Hematopoietic multipotent progenitor cell treated with erythropoietin and hydrocortisone succinate and interleukin-3 and kit ligand, for 4 days (in vitro differentiated cells): ENCODE measurements at places on chromosomes 12 and 14.

GRCh38 chr14:104438166-104438887 is 141.2 kb upstream of the C14orf180 start:
- no peak for DNase-seq

DNA sequence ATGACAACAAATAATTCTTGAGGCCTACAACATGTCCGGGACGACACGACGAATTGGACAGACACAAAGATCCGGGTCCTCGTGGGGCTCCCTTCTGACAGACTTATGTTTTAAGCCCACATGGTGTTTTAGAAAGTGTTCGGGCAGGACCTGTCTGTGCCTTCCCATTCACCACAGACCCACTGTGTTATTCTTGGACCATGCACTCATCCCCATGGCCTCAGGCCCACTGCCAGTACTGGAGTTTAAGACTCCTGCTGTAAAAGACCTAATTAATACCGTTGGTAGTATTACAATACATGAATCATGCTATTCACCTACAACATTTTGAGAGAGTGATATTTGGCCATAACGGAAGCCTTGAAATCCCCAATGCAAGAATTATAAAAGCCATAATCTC is 20.0 kb downstream of the SLC15A4 start:
- no peak for DNase-seq

GRCh38 chr14:105926373-105927095 is 400.2 kb downstream of the TMEM121 start:
- DNase-seq, result peak; percentile 30

- DNase-seq, result peak; percentile 79
These were observed 448.4 kb downstream of the MDGA2 start for GRCh38 chr14:47226877-47227520.

- peak; percentile 45 for DNase-seq
These were observed 146.3 kb downstream of the CAND1 start for GRCh38 chr12:67415473-67415872.

DNA sequence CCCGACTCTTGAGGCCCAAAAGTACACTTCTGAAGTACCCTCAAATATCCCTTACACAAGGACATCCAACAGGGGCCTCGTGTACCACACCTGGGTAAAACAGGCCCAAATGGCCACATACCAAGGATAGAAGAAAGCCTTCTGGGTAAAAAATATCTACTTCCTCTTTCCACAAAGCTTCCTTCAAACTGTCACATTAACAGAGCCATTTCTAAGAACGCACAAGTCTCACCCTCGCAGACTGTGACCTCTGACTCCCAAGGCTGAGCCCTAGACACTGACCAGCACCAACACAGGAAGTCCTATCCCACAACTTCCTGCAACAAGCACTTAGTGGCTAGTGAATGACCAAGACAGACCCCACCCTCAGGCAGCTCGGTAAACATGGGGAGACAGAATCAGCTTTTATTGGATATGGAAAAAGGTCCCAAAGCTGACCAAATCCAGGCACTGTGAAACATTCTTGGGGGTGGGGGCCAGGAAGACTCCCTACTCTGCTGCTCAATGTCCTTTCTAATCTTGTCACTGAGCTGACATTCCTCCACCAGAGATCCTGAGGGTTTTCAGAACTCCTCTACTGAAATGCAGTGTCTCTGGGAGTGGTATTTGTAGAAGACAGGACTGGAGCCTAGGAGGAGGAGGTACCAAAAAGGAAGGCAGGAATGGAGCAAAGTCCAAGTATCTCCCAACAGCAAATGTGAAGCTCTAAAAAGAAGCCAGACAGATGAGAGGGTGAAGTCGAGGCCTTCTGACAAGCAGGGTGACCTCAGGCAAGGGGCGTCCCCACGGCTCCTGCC is 15.9 kb downstream of the KCTD10 start:
- DNase-seq, result peak; percentile 76

DNA sequence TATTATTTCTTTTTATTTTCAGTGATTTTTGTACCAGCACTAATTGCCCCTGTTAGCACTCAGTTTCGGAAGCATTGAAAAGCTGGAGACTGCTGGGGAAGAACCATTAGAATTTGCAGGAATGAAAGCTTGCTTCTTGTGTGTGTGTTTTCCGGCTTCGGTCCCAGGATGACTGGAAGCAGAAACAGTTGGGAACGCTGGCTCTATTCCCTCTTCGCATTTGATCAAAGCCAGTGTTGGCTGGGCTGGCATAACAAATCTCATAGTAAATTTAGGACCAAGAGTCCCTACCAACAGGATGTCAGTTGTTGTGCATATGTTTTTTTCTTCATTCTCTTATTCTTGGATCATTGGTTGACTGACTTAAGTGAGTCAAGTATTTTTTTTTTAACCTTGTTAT is 53.6 kb upstream of the TRAF3 start:
- no peak for DNase-seq

DNA sequence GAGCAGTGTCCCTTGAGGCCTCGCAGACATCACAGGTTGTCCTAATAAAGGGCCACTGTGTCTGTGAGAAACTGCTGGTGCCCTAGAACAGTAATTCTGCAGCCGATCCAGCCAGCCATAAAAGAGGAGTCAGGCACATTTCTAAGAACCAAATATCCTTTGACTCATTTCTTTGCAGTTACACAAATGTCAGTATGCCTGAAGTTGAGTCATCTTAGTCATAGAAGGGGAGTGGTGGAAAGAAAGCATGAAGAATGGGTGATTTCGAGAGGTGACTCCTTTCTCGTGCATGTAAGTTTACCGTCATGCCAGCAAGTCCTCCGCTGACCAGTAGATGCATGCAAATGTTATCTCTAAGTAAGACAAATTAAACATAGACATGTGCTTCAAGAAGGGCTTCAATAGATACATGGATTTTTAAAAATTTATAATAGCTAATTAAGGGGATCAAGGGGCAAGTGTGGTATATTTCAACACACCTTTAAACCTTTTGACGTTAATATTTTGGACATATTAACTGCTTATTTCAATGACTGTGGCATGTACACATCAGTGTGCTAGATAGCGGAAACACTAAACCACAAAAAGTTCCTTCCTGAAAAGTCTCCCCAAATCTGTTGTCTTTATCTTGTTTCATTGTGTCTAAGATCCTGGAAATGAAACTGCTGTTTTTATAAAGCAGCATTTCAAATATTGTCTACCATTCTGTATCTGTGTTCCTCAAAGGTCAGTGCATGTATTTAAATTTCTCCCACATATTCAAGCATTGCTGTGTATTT is 497.4 kb downstream of the NPAS3 start:
- peak; percentile 69 for DNase-seq

DNA sequence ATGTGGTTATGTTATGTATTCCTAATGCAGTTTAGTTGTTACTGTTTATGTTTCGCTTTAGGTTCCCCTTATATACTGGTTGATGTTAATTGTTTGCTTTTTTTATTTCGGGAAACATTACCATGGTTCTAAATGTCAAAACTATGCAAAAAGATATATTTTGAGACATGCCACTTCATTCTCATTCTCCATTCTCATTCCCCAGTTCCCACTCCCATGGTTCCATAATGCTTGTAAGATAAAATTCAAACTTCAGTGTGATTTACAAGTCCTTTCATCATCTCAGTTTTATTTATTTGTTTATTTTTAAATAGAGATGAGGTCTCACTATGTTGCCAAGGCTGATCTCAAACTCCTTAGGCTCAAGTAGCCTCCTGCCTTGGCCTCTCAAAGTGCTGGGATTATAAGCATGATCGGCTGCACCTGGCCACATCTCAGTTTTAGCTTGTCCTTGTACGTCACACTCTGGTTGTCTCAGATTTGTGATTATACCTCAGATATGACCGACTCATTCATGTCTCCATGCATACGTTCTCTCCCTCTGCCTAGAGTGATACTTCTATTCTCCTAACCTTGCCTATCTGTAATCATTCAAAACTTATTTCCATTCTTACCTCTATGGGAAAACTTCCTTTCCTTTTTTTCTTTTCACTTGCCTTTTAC is 407.8 kb upstream of the RGS6 start:
- no peak for DNase-seq

GRCh38 chr14:20204721-20205120 is 14.0 kb downstream of the OR11G2 start:
- DNase-seq, result no peak

DNA sequence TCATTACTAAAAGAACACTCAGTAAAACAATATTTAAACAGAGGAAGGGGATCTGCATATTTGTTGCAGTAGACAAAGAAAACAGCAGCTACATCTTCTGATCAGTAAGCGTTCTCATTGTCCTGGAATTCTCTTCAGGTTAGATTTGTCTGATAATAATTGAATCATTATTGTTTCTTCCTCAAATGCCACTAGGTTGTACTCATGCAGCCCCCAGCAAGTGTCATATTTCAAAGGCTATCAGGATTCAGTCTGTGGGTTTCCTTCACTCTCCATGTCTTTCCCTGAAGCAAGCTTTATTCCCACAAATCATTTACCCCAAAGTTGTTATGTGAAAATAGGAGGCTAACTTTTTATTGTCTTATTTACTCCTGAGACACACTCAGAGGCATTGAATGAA is 14.7 kb downstream of the PIK3C2G start:
- no peak for DNase-seq

DNA sequence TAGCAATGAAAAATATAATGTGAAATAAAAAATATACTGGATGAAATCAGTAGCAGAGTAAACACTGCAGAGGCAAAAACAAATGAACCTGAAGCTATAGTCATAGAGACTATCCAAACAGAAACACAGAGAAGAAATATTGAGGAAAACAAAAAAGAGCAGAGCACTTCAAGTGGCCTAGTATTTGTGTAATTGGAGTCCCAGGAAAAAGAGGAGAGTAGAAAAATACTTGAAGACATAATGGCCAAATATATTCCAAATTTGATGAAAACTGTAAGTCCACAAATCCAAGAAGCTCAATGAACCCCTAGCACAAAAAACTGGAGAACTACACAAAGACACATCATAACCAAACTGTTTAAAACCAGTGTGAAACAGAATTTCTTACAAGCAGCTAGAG is 37.2 kb upstream of the CTDSP2 start:
- DNase-seq, result no peak

GRCh38 chr12:132669166-132669879 is 17.8 kb downstream of the POLE start:
- DNase-seq, result no peak

DNA sequence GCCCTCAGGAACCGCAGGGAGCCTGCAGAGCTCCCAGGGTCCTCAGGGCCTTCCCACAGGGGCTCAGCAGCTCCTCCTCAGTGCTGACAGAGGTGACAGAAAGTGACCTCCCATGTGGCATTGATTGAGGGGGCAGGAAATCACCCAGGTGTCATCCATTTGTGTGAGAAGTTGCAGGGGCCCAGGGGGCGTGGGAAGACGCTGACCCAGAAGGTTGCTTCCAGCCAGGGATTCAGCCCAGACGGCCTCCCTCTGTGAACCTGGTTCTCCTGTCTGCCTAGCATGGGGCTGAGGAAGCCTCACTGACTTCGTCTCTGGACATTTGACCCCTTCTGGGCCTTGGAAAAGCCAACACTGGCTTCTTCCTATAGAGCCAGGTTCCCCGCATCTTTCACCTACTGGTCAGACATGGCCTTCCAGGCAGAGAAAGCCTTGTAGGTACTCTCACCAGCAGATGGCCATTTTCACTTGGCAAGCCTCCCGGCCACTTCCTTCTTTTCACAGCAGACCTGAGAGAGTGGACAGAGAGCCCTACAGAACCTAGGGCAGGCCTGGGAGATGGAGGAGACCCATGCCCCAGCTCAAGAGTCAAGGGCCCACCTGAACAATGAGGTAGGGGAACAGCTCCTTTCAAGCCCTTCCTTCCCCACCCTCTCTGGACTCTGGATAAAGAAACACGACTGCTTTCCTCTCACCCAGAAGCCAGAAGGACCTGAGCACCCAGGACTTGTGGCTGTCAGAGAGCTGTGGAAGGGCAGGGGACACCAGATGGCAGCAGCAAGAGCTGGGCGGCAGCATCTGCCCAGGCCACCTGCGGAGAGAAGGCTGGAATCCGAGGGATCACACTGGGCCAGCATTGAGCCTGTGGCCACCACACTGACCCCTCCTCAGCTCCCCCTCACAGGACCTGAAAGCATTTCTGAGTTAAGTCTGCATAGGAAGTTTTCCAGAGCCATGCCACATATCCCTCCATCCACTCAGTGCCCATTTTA is 377.8 kb downstream of the DPF3 start:
- DNase-seq, result no peak

DNA sequence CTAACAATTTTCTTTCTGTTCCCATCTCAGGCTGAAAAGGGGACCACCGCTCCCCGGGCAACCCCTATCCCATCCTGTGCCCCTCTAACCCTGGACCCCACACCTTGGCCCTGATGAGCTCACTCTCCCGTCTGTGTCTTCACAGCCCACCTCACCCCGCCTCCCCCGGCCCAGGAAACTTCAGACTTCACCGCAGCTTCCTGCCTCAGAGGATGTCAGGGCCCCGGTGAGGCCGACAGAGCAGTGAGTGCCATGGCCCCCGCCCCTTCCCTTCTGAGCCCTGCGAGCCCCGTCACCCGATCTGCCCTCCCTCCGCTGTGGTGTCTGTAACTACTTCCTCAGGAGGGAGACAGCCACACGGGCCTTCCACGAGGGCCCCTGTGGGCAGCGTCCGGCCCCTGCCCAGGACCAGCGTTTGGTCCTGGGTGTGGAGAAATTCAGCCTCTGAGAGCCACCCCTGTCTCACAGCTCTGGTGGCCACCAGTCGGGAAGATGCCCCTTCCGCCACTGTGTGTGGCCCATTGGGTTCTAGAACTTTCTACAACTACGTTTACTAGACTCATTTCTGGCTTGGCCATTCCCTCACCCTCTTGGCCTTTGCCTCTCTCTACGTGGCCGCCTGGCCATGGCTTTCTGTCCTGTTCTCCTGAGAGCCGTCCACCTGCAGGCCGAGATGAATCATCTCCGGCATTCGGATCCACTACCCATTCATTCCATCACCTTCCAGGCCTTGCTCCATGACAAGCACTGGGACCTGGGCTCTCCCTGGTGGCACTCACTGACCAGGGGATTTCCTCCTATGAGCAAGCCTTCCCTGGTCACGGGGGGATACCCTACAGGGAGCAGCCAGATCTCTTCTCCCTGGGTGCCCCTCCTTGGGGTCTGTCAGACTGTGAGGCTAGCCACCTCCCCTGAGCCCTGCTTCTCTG is 3.4 kb downstream of the RHOF start:
- peak; percentile 95 for DNase-seq

DNA sequence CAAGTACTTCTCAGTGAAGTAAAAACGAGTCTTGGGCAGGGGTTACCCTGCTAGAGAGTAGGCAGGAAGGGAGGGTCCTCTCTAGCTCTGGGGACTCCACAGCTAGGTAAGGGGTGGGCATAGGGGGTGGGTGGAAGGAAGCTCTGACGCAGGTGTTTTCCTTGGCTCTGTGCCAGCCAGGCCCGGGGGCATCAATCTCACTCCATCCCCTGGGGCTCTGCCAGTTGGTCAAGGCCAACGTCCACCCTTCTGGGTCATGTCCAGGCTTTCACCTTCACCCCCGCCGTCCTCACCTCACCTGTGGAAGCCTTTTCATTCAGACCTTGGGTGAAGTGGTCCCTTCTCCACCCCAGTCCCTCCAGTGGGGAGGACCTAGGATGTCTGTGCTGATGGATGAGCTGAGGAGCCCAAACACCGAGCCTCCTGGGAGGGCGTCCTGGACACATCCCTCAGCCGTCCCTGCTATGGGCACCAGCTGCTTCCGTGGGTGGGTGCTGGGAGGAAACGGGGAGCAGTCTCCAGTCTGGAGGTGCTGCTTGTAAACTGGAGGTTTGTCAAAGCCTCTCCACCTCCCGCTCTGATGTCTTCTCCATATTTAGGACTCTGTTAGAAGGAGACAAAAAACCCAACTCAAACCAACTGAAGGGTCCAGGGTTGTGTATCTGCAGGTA is 71.5 kb upstream of the SFSWAP start:
- DNase-seq, result no peak
